Mesenchymal stem cell (in vitro differentiated cells and primary cell): ENCODE measurements at places on chromosomes 1 and 21.

DNA sequence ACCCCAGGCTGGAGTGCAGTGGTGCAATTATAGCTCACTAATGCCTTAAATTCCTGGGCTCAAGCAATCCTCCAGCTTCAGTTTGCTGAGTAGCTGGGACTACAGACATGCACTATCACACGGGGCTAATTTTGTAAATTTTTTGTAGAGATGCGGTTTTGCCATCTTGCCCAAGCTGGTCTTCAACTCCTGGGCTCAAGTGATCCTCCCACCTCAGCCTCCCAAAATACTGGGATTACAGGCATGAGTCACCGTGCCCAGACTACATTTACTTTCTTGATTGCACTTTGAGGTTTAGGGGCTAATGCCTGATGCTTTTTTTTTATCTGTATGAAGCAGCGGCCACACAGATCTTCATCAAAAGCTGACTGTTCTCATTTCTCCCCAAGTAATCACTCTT lies 124.6 kb downstream of the KIF26B start:
- H3K27me3 ChIP-seq: peaks cover 3% of the 10 kb centered on the region

- H3K27ac ChIP-seq: no peak overlapping the region
- no peak overlapping the region for H3K4me3 ChIP-seq
- H3K4me1 ChIP-seq: no peaks in the 10 kb centered on the region
- H3K27me3 ChIP-seq: no peaks in the 10 kb centered on the region
These were observed 78.6 kb downstream of the IVNS1ABP start for GRCh38 chr1:185238447-185238846.

GRCh38 chr1:18794561-18794960 lies 64.9 kb downstream of the TAS1R2 start:
- no peak overlapping the region for H3K4me3 ChIP-seq
- H3K4me1 ChIP-seq: no peaks in the 10 kb centered on the region
- H3K36me3 ChIP-seq: no peaks in the 10 kb centered on the region

DNA sequence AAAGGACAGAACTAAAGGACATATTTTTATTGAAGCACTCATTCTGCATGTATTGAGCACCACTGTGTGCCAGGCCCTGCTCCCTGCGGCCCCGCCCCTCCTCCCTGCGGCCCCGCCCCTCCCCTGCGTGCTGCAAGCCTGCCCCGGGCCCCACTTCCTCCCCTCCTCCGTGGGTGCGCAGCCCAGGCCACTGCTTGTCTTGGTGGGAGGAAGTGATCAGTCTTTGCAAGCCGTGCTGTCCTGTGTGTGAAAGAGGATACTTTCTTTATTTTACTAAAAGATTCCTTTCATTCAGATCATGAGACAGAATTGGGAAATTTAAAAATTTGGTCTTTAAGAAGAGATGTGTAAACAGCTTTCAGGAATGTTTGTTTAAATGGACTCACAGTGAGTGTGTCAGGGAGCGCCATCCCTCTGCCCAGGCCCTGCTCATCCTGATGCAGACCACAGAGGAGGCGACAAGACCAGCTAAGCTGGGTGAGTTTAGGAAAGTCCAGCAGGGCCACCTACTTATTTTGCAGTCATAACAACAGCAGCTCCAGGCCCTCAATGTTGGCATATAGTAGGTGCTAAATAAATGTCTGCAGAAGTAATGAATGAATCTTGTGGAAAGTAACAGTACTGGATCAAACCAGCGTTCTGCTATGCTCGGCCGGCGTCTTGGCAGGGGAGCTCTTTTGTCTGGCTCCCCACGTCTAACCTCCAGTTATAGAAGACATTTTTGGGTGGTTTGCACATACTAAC lies 88.3 kb upstream of the SELENON start:
- H3K36me3 ChIP-seq: no peaks in the 10 kb centered on the region
- no peak overlapping the region for H3K27ac ChIP-seq
- DNase-seq: peak; percentile 62
- H3K27me3 ChIP-seq: peaks cover 3% of the 10 kb centered on the region
- no peak overlapping the region for H3K4me3 ChIP-seq

DNA sequence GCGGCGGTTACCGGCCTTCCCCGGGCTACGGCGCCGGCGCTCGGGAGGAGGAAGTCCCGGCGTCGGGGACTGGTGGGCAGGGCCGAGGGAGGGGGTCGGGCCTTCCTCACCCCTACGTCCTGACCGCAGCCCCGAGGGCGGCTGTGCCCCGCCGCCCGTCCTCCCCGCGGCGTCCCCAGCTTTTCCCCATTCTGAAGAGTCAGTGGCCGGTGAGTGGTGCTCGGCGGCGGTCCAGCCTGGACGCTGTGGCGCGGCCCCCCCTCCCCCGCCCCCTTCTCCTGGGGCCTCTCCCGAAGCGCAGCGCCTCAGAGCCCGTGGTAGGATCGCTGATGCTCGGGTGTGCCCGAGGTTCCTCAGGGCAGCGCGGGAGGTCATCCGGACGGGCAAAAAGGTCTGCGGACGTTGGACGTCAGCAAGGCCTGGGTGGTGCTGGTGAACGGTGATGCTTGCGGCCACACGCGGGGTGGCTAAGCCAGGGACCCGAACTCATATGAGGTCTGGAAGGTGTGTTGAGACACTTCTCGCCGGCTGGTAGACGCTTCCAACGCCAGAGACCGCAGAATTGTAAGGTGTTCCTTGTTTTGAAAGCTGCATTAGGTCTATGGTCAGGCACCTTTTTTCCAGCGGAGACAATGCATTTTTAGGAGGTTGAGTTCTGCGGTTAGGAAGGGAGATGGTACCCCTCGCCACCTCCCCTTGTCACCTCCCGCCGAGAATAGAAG lies 725 bp downstream of the SLC25A33 start:
- H3K27me3 ChIP-seq: no peaks in the 10 kb centered on the region
- no peak overlapping the region for H3K27ac ChIP-seq
- H3K4me1 ChIP-seq: peaks cover 8% of the 10 kb centered on the region
- H3K4me3 ChIP-seq: peak overlapping the region; percentile 88

- no peaks in the 10 kb centered on the region for H3K4me1 ChIP-seq
- H3K27me3 ChIP-seq: no peaks in the 10 kb centered on the region
- no peak overlapping the region for H3K27ac ChIP-seq
- H3K4me3 ChIP-seq: no peak overlapping the region
- DNase-seq: no peak
These were observed 57.2 kb downstream of the SLC9C2 start for GRCh38 chr1:173545688-173546087.

- H3K4me3 ChIP-seq: no peak overlapping the region
- H3K4me1 ChIP-seq: peaks cover 29% of the 10 kb centered on the region
- H3K27me3 ChIP-seq: no peaks in the 10 kb centered on the region
- DNase-seq: no peak
These were observed 1.8 kb downstream of the LAPTM5 start for GRCh38 chr1:30755746-30756145.

DNA sequence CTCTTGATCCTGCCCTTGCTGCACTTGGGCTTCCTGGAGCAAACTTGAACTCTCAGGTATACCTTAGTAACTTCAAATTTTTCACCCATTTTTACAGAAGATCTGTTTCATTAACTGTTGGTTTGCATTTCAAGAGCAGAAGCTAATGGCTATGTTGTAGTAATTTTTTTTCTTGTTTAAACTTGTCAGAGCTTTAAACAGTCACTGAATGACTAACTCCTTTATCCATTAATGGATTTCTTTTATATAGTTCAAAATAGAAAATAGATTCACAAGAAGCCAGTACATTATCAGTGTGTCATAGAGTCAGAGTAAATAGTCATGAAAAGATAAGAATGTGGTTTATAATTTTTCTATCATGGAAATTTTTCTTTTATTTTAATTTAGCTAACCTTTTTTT lies 13.6 kb downstream of the SRSF11 start:
- no peak for DNase-seq
- peaks cover 17% of the 10 kb centered on the region for H3K36me3 ChIP-seq
- no peak overlapping the region for H3K27ac ChIP-seq
- no peaks in the 10 kb centered on the region for H3K27me3 ChIP-seq
- no peaks in the 10 kb centered on the region for H3K4me1 ChIP-seq

DNA sequence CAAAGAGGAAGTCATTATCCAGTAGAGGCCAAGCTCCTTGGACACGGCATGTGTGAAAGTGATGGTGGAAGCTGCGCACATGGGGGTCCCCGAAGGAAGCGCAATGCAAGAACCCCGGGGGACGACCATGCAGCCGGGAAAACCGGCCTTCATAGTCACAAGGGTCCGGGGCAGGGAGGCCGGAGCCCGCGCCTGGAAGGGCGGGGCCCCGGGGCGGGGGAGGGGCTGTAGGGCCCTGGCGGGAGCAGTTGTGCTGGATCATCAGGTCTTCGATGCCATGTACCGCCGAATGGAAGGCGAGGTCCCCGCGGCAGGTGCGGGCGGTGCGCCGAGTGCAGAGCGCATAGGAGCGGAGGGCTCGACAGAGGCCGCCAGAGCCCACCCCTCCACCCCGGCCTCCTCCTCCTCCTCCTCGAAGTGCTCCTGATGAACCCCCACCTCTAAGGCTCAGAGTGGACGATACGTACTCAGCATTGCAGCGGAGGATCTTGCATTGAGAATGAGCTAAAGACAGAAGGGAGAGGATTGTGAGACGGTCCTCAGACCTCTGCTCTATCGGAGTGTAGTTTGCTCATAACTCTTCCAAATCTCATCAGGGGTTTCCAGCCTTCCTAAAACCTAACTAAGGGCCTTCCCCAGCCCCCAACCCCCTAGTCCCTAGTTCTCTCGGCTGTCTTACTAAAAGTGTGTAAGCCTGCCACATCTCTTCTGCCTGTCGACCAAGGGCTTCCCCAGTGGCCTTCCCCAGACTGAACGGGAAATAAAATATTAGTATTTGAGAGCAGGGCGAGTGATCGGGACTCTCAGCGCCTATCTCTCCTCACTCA lies 2.1 kb downstream of the HJV start:
- no peak for DNase-seq
- H3K4me3 ChIP-seq: peak overlapping the region; percentile 34
- H3K27ac ChIP-seq: no peak overlapping the region
- no peaks in the 10 kb centered on the region for H3K36me3 ChIP-seq
- H3K27me3 ChIP-seq: peaks cover 13% of the 10 kb centered on the region
- H3K4me1 ChIP-seq: peaks cover 6% of the 10 kb centered on the region

GRCh38 chr1:10575616-10576015 lies 100.9 kb downstream of the PEX14 start:
- H3K27me3 ChIP-seq: no peaks in the 10 kb centered on the region
- peak overlapping the region; percentile 61 for H3K27ac ChIP-seq
- peaks cover 2% of the 10 kb centered on the region for H3K4me1 ChIP-seq
- DNase-seq: peak; percentile 31
- no peaks in the 10 kb centered on the region for H3K36me3 ChIP-seq
- H3K4me3 ChIP-seq: no peak overlapping the region

- H3K27ac ChIP-seq: peak overlapping the region; percentile 98
- H3K4me3 ChIP-seq: no peak overlapping the region
- H3K36me3 ChIP-seq: peaks cover 99% of the 10 kb centered on the region
- no peaks in the 10 kb centered on the region for H3K27me3 ChIP-seq
These were observed 153.5 kb downstream of the TGFBR3 start for GRCh38 chr1:91732291-91733107.
